ENCODE measurements at places on chromosomes 2 and 18.

GRCh38 chr18:21682371-21683051, 22.1 kb downstream of the ABHD3 start:
- no peak for DNase-seq

- no peak for DNase-seq
These were observed 177.6 kb upstream of the CDH20 start for GRCh38 chr18:61155586-61155985.

GRCh38 chr2:54899576-54900200, 150.6 kb downstream of the RTN4 start:
- DNase-seq, result peak; percentile 54

GRCh38 chr2:241803387-241804325, 5.3 kb upstream of the NEU4 start:
- peak; percentile 73 for DNase-seq
